ENCODE measurements at places on chromosomes 11 and 22. TPM values are rescaled to one million over a fixed set of nuclear protein-coding genes. Genes with fewer than 3 reads are reported as not detected.

Gene HDHD5
- 46.6 TPM for polyA plus RNA-seq

Gene AMBRA1
- 27.1 TPM for polyA plus RNA-seq

Gene PARVG
- 1.9 TPM for polyA plus RNA-seq

Gene MMP10
- polyA plus RNA-seq, result 0.11 TPM

Gene HSPA8
- polyA plus RNA-seq, result 1,151 TPM

Gene CHST1
- 13.8 TPM for polyA plus RNA-seq

Gene OTOG
- polyA plus RNA-seq, result 0.59 TPM

Gene GNAZ
- polyA plus RNA-seq, result 6.9 TPM
